Neural crest cell (in vitro differentiated cells): ENCODE measurements at places on chromosomes 1 and 21. TPM values are rescaled to one million over a fixed set of nuclear protein-coding genes. Genes with fewer than 3 reads are reported as not detected.

ACTL8 gene
- not detected in 2 replicates for total RNA-seq

GRCh38 chr1:218755128-218755527, 410.0 kb downstream of the TGFB2 start:
- DNase-seq: no peak

VN1R5 gene
- total RNA-seq: not detected in 2 replicates

CLCNKB gene
- 0.30 TPM in 2 replicates for total RNA-seq

DNA sequence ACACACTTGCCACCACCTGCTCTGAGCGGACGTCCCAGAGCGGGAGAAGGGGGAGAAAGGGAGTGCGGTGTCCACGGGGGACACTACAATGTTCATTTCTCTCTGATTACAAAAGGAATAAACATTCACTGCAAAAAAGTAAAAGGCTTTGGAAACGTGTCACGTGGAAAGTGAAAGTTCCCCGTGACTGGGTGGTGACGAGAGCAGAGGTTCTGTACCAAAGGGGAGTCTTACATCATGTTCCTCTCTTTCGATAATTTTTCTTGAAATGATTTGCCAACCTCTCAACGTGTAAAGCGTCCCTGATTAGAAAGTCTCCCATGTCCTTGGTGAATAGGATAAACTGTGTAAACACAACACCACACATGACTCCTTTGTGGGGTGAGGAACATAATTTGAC, 22.0 kb upstream of the PRDM15 start:
- DNase-seq: no peak

GRCh38 chr1:26066857-26067256, 573 bp downstream of the TRIM63 start:
- DNase-seq: no peak

DNA sequence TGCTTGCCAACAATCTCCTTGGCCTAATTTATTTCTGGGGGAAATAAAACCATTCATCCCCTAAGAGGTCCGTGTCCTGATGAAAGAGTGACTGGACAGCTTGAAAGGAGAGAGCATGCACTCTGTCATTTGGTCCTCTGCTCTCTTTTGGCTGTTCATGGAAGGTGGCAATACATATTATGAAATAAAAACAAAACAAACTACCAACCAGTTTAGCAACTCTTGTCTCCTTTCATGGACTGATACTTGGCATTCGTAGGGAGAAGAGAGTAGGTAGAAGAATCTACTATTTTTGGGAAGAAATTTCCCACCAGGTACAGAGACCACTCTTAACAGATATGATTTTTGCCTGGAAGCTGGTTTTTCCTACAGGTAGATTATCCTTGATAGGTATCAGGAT, 746 bp upstream of the C1orf116 start:
- DNase-seq: no peak

DNA sequence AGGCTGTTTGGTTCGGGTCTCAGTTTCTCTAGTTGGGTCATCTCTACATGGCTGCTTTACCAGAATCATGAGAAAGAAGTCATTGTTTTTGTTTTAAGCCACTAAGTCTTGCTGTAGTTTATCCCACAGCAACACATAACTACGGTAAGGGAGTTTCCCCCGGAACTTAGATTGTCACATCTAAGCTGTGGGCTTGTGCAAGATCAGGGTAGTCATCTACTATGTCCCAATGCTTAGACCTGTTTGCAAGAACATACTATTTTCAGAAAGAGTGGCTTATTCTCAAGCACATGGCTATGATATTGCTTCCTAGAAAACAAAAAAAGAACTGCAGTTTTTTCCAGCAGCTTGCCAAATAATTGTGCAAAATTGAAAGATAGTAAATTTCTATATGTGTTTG, 18.0 kb upstream of the OLIG2 start:
- DNase-seq: no peak

DNA sequence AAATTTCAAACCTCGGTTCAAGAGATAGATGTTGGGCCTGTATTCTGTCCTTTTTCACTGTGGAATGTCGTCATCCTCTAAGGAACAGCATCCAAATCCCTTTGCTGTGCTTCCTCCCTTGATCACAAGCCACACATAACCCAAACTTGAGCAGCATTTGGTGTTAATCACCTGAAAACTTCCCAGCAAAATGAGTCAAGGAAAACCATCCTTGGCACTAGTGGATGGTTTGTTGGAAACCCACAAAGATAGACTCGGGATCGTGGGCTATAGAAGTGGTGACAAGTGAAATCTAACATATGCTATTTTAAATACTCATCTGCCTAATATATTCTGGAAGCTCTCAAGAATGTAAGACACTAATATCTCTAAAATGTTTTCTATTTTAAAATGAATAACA, 459.1 kb downstream of the SETD4 start:
- DNase-seq: no peak

ST6GALNAC5 gene
- 37.4 and 45.6 TPM in 2 replicates for total RNA-seq

METTL13 gene
- 35.6 TPM in 2 replicates for total RNA-seq
